Stimulated activated CD8-positive, alpha-beta memory T cell treated with anti-CD3 and anti-CD28 coated beads, Interleukin-4, amount 100 ng/mL, for 1 hour (primary cell): ENCODE measurements at places on chromosomes 1 and 21.

DNA sequence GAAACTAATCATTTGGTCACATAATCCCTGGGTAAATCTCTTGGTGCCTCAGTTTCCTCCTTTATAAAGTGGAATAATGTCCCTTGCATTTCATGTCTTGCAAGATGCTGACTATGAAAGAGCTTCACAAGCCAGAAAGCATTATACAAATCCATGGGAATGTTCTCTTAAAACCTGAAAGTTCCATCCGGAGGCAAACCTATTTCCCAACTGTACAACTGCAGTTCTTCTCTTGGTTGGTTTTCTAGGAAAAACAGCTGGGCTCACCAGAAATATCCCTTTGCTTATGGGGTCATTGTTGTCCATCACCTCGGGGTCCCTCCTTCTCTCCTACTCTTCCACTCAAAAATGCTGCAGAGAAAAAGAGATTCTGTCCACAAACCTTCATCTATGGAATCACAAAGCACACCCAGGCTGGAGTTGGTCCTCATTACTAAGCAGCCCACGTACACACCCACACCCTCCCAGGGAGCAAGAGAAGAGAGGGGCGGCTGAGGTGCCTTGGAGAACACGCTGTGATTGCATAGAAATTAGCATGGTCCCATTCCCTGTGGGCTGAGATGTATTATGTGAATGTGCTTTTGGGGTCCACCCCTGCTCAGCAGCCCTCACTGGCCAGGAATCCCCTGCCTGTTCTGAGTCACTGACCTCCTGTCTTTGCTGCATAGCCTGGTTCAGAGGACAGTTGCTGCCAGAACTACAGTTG lies 5.0 kb upstream of the PLXNA2 start:
- DNase-seq: no peak

- DNase-seq: no peak
Observed at GRCh38 chr1:4668743-4669700, 14.6 kb downstream of the AJAP1 start.

GRCh38 chr1:236952246-236953003 lies 51.8 kb downstream of the MT1HL1 start:
- DNase-seq: no peak

DNA sequence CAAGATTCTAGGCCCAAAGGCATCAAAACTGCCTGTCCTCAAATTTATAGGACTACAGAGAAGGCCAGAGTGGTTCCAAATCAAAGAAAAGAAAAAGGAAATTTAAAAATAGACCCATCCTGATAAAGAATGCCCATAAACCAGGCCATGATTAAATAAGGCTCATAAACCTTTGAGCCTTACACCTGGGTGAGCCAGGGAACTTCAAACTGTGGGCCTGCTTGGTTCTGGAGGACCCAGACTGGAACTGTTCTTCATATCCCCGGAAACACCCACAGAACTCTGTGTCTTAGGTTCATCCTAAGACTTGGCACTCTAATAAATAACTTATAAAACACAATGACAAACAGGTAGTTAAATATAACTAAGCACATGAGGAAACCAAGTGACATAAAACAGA lies 28.8 kb downstream of the MCOLN2 start:
- DNase-seq: no peak

DNA sequence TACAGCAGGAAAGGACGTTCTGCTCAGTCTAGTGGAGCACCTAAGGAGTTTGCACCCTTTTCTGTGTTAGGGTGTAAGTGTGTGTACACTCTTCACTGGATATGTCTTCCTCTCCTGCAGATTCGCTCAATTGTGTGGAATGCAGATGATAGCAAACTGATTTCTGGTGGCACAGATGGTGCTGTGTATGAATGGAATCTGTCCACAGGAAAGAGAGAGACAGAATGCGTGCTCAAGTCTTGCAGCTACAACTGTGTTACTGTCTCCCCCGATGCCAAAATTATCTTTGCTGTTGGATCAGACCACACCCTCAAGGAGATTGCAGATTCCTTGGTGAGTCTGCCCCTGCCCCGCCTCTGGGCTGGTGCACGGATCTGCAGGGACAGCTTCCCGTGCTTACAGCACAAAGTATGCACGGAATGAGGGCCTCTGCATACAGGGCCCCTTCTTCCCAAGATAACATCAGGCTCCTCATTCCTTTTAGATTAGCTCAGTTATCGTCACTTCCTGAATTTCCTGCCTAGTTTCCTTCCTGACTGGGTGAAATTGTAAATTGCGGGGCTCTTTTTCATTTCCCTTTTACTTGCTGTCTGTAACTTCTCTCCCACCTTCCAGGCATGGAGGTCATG lies 34.6 kb downstream of the CFAP57 start:
- DNase-seq: no peak

GRCh38 chr1:234618737-234619049 lies 8.7 kb upstream of the IRF2BP2 start:
- no peak for DNase-seq

- DNase-seq: no peak
Observed at GRCh38 chr1:67953301-67953700, 97.1 kb downstream of the DIRAS3 start.

- DNase-seq: no peak
Observed at GRCh38 chr21:32475162-32475812, 62.8 kb downstream of the EVA1C start.

- no peak for DNase-seq
Observed at GRCh38 chr1:25615563-25616094, 962 bp upstream of the MAN1C1 start.

GRCh38 chr21:35428001-35428320 lies 378.9 kb upstream of the RUNX1 start:
- no peak for DNase-seq

GRCh38 chr1:60727552-60727951 lies 354.8 kb upstream of the NFIA start:
- DNase-seq: no peak

GRCh38 chr1:47224676-47225399 lies 7.2 kb downstream of the TAL1 start:
- DNase-seq: no peak

- DNase-seq: no peak
Observed at GRCh38 chr1:203056516-203056915, 29.3 kb downstream of the MYOG start.

GRCh38 chr1:161032409-161032808 lies 6.4 kb downstream of the TSTD1 start:
- no peak for DNase-seq

GRCh38 chr1:176791906-176792305 lies 328.9 kb downstream of the PAPPA2 start:
- no peak for DNase-seq

DNA sequence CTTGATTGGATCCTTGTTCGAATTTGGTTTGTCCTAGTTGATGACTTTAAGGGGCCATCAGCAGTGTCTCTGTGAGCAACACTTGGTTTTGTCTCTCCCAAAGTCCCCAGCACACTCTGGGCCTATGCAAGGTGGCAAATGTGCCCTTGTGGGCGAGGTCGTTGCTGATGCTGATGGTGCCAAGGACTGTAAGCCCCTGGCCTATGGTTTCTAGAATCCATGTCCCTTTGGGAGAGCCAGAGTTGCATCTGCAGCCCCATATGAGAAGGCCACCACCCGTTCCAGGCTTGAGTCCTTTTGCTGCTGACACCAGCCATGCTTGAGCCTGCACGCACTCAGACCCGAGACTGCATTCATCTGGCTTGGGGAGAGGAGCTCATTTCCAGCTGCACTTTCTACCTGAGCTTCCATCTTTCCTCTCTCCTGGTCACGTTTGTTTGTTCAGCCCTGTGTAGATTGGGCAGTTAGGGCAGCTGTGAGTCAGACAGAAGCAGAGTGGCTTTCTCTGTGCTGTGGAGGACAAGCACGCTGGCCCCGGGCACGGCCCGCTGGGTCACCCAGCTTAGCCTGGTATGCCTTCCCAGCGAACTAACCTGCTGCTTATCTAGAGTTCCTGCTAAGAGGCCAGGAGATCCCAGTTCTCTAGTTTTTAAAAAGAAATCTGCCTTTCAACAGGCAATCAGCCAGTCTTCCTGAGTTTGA lies 52.1 kb upstream of the CSF3R start:
- DNase-seq: no peak

GRCh38 chr1:225917101-225917500 lies 6.9 kb downstream of the PYCR2 start:
- no peak for DNase-seq

- DNase-seq: no peak
Observed at GRCh38 chr1:208631506-208631905, 387.3 kb upstream of the PLXNA2 start.

DNA sequence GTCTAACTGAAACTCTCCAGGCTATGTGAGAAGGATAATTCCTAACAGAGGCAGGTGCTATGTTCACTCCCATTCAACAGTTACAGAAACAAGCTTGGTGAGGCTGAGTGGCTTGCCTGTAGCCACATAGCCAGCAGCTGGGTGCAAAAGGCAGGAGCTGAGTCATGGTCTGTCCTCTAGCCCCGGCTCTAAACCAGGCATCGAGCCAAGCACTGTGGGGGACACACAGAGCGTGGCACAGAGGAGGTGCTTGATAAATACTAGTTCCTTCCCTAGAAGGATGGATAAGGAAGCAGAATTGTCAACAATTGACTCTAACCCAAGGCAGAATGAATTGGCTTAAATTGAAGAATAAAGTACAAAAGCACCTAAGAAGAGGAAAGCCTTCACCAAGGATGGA lies 10.4 kb upstream of the KCNA2 start:
- no peak for DNase-seq

DNA sequence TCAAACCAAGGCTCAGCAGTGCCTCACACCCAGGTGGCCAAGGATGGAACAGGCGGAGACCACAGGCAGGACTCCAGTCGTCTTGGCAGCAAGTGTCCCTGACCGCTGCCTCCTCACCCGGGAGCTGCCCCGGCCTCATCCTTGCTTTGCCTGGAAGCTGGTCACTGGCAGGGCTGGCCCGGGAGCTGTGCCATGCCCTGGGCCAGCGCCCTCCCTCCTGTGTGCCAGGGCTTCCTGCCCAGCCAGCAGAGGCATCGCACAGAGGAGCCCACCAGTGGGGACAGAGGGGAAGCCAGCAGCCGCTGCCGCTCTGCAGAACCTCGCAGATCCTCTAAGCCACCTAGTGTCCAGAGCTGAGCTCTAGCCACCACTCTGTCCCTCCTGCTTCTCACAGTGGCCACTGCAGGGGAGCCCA lies 7.8 kb downstream of the CASZ1 start:
- DNase-seq: no peak

DNA sequence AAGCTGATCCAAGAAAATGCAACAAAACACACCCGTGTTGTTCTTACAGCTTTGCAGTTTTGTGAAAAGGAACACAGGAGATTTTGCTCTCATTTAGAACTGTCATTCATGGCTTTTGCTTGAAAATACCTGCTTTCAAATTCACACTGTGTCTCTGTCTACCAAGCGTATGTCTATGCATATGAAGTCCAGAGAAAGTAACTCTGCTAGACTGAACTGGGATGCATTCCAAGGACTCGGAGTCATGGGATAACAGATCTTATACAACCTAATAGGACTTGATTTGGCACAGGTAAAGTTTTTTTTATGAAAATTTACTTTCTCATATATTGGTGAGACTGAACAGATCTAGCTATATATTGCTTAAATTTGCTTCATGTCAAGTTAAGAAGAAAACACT lies 102.4 kb downstream of the PTGER3 start:
- DNase-seq: no peak

- DNase-seq: no peak
Observed at GRCh38 chr1:79133774-79134364, 127.3 kb upstream of the ADGRL4 start.

GRCh38 chr1:83689921-83690868 lies 308.7 kb downstream of the TTLL7 start:
- no peak for DNase-seq

GRCh38 chr1:55654750-55655149 lies 439.6 kb upstream of the USP24 start:
- no peak for DNase-seq

GRCh38 chr1:62362926-62363325 lies 43.7 kb upstream of the KANK4 start:
- no peak for DNase-seq

DNA sequence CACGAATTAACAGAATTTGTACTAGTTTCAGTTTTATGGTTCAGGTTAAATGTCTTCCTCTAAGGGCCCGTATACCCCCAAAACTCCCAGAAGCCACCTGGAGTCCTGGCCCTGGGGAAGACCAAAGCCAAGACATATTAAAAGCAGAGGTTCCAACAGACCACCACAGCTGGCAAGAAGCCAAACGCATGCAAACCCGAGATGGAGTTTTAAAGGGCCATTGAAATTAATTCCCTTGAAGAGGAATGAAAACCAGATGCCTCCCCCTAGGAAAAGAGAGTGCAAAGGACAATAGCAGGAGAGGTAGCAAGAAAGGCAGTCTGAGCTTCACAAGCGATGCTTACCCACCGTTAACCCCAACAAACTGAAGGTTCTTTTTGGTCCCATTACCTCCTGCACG lies 48.1 kb downstream of the KANK4 start:
- no peak for DNase-seq

DNA sequence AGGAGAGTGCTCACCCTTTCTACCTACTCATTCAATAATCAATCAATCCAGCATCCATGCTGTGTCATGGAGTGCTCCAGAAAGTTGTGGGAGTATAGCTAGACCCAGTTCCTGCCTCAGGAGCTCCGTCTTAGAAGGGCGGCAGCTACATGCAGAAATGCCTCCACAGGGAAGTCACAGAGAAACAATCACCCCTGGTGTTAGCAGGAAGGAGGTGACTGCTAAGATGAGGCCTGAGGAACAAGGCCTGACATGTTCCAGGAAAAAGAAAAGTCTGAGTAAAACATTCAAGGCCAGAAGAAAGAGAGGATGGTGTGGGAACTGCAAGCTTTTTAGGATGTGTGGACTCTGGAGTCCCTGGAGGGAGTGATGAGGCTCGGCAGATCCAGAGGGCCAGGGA lies 142.5 kb upstream of the MAGI3 start:
- no peak for DNase-seq

DNA sequence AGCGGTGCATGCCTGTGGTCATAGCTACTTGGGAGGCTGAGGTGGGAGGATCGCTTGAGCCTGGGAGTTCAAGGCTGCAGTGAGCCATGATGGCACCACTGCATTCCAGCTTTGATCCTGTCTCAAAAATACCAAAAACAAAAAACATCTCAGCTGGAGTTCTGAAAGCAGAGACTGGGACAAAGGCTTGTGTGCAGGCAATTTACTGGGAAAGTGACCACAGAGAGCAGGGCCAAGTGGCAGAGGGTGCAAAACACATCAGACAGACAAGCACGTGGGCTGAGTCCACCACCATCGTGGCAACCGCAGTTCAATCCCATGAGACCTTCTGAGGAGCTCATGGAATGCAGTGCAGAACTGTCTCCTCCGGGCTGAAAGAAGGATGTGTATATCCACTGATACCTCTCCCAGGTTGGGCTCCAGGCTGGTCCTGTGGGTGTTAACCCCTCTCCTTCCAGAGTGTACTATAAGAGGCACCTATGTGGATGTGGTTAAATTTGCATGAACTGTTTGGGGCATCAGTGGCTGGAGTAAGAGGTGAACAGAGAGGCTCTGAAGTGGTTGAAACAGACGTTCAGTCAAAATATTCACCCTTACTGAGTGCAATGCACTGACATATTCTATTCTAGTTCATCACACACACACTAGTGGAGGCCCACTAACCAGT lies 10.8 kb downstream of the PIGP start:
- DNase-seq: no peak
